SK-MEL-5 (cell line): ENCODE measurements at places on chromosomes 16 and 17.

- no peak for DNase-seq
Measured at GRCh38 chr16:10590342-10590741, 9.9 kb upstream of the EMP2 start.

- DNase-seq, result no peak
Measured at GRCh38 chr16:59042301-59042700, 308.2 kb upstream of the GOT2 start.

- peak; percentile 58 for DNase-seq
Measured at GRCh38 chr16:73743665-73744496, 552.7 kb upstream of the PSMD7 start.

DNA sequence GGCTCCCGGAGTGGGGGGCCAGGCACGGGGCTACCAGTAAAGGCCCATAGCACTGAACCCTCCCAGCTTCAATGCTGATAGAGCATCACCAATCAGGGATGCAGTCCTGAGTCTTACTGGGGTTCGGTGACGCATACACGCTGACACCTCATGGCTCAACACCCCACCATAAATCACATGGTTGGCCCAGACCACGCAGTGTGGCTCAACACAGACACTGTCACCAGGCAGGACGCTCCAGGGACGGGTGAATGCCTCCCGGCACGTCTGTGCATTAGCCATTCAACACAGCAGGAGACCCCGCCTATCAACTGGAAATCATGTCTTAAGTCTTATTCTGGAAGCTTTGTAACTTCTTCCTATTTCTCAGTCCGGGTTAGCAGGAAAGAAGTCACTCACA lies 35.0 kb downstream of the NECAB2 start:
- no peak for DNase-seq

DNA sequence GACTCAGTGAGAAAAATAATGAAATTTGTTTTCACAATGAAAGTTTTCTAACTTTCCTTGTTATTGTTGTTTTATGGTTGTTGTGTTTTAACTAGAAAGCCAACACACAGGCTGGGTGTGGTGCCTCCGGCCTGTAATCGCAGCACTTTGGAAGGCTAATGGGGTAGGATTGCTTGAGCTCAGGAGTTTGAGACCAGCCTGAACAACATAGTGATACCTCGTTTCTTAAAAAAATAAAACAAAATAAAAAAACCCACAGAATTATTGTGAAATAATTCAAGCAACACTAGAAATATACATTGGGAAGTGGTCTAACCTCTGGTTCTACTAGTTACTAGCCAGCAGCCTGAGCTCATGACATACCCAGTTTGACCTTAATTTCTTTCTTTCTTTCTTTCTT lies 630 bp downstream of the MILR1 start:
- DNase-seq, result no peak

- DNase-seq, result no peak
Measured at GRCh38 chr17:72487731-72488494, 367.1 kb downstream of the SOX9 start.

- no peak for DNase-seq
Measured at GRCh38 chr17:31745964-31746600, 113.0 kb downstream of the COPRS start.

DNA sequence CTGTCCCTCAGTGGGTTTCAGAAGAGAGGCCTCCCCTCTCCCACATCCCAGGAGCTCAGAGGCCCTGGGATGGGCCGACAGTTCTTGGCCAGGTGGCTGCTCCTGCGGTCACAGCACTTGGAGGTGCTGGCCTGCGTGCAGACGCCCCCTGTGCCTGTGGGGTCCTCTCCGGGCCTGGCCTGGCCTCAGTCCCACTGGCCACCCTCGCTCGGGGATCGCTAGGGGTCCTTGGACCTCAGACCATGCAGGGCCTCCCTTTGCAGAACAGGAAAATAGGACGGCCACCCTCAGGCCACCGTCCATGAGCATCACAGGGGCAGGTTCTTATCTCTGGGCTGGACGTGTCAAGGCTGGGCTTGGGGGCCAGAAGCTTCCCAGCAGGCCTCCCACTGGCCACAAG lies 30.0 kb downstream of the METRNL start:
- DNase-seq, result no peak
